GM04504 (cell line): ENCODE measurements at places on chromosomes 12 and 14.

- no peak for DNase-seq
Measured at GRCh38 chr12:89230376-89231315, 121.7 kb downstream of the DUSP6 start.

GRCh38 chr12:21169878-21170472 is 39.0 kb downstream of the SLCO1B1 start:
- peak; percentile 0 for DNase-seq

- DNase-seq, result no peak
Measured at GRCh38 chr12:82207556-82207955, 150.6 kb downstream of the CCDC59 start.

DNA sequence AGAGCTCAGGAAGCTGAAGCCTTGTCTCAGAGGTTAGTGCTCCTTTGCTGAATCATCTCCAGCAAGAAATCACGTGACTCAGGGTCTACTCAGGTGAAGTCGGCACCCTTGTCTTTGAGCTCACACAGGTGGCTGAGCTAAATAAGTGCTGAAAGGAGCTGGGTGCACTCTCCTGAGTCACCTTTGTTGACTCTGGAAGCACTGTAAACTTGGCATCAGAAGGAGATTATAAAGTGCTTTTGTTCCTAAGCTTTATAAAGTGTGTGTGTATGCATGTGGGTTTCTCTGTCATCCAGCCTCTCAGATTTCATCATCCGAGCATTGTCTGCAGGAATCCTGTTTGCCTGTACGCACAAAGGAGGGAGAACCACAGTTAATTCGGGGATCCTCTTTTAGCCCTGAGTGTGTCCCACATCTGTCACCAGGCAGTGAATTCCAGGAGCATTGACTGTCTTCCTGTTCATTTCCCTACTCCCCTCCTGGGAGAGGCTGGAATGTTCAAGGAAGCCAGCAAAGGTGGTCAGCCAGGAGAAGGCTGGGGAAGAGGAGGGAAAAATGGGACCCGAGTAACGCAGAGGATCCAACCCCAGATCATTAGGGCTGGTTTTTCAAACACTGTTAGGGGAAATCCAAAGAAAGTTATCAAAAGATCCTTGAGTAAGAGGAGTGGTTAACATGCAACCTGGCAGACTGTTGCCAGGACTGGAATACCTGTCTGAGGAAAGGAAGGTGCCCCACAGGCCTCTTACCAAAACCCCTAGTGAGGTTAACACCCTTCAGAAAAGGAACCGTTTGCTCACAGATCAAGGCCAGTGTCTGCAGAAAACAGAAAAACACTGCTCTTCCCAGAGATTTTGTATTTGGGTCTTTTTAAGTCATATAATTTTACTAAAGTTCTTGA is 157.5 kb upstream of the HIF1A start:
- DNase-seq, result peak; percentile 65

DNA sequence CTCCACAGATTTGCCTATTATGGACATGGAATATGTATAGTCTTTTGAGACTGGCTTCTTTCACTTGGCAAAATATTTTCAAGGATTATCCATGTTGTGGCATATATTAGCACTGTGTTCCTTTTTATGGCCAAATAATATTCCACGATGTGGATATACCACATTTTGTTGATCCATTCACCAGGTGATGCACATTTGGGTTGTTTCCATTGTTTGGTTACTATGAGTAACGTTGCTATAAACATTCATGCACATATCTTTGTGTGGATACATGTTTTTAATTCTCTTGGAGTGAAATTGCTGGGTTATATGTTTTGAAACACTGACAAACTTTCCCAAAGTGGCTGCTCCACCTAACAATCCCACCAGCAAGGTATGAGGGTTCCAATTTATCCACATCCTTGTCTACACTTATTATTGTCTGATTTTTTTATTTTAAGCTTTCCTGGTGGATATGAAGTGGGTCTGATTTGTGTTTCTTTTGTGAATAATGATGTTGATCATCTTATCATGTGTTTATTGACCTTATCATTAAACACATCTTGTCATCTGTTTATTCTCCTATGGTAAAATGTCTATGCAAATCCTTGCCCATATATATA is 116.2 kb upstream of the FRMD6 start:
- DNase-seq, result no peak

DNA sequence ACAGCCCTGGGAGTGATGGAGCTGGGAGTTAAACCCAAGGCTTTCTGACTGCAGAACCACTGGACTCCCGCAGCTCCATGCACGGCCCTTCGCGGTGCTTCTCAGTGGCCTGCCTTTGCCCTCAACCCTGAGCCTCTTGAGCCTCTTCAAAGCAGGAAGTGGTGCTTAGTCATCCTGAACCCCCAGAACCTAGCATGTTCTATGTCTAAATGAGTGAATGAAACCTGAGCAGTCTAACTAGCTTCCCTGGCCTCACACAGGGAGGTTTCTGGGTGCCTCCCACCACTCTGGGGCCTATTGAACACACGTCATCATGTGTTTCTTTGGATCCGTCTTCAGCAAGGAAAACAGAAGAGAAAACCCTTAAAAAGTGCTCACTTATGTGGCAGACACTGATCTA is 117.9 kb upstream of the SFSWAP start:
- no peak for DNase-seq

GRCh38 chr12:45227316-45228067 is 11.6 kb downstream of the ANO6 start:
- no peak for DNase-seq

DNA sequence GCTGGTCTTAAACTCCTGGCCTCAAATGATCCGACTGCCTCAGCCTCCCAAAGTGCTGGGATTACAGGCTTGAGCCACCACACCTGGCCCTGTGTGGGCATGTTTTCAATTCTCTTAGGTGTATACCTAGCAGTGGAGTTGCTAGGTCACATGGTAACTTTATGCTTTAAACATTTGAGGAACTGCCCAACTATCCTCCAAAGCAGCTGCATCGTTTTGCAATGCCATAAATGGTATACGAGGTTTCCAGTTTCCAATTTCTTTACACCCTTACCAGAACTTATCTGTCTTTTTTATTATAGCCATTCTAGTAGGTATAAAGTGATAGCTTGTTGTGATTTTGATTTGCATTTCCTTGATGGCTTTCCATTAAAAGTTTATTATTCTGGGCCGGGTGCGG is 25.1 kb downstream of the RBMS2 start:
- no peak for DNase-seq

- no peak for DNase-seq
Measured at GRCh38 chr14:89617481-89618329, 200.7 kb upstream of the FOXN3 start.

- no peak for DNase-seq
Measured at GRCh38 chr14:102926104-102926503, 3.6 kb downstream of the AMN start.

DNA sequence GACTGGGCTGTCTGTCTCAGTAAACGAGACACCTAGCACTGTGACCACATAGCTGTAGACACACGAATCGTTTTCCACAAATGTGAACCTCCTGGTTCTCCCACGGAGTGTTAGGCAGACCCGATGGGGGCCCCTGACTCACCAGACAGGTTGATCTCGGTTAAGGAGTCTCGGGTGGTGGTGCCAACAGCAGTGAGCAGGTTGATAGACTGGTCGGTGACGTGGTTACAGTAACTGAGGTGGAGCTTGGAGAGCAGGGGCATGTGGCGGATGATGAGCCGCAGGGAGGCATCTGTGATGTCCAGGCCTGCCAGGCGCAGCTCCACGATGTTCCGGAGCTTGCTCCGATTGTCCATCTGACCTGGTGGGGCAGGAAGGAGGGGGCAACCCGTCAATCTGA is 39.8 kb downstream of the RNF34 start:
- DNase-seq, result no peak

GRCh38 chr14:22218728-22219127 is 370.3 kb downstream of the DAD1 start:
- no peak for DNase-seq

- no peak for DNase-seq
Measured at GRCh38 chr12:124718036-124718435, 145.6 kb downstream of the SCARB1 start.

GRCh38 chr12:16467272-16467671 is 119.8 kb downstream of the MGST1 start:
- no peak for DNase-seq

DNA sequence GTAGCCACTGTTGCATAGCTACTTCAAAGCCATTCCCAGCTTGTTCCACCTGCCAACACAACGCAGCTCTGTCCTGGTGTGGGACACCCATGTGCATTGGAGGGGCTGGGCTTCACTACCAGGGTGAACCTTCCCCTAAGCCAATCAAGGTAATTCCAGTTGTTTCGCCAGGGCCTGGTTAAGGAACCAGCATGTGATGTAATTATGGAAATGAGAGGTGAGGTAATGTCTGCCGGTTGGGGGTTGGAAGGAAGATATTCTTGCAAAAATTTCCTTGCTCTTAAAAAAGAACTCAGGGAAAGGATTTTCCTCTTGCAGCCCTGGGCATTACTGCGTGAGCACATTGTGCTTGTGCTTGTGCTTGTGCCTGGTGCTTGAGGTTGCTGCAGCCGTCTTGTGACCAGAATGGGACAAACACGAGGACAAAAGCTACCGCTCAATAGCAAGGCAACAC is 14.9 kb downstream of the TUBA1C start:
- DNase-seq, result no peak

DNA sequence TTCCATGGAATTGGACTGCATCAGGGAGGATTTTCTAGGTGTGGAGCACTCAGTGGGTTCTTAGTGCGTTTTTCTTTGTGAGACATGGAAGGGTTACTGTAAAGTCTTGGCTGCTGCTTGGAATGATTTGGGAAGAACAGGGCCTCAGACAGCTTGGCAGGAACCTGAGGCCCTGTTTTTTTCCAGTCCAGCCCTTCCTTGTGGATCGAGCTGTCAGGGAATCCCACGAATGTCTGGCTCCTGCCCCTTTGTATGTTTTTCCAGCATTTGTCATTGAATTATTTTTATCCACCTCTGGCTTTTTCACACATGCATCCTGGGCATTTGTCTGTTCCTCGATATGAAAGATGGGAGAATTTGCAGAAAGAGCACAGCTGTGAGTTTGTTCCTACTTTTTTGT is 158.5 kb downstream of the TGFB3 start:
- DNase-seq, result no peak

DNA sequence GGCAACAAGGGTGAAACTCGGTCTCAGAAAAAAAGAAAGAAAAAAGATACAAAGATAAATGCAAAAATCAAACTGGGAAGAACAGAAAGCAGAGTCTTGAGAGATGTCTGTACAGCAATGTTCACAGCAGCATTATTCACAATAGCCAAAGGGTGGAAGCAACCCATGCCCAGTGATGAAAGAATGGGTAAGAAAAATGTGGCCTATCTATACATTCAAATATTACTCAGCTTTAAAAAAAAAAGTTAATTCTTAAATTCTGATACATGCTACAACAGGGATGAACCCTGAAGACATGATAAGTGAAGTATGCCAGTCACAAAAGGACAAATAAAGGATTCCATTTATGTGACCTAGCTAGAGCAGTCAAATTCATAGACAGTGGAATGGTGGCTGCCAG is 33.7 kb downstream of the SPPL3 start:
- no peak for DNase-seq

DNA sequence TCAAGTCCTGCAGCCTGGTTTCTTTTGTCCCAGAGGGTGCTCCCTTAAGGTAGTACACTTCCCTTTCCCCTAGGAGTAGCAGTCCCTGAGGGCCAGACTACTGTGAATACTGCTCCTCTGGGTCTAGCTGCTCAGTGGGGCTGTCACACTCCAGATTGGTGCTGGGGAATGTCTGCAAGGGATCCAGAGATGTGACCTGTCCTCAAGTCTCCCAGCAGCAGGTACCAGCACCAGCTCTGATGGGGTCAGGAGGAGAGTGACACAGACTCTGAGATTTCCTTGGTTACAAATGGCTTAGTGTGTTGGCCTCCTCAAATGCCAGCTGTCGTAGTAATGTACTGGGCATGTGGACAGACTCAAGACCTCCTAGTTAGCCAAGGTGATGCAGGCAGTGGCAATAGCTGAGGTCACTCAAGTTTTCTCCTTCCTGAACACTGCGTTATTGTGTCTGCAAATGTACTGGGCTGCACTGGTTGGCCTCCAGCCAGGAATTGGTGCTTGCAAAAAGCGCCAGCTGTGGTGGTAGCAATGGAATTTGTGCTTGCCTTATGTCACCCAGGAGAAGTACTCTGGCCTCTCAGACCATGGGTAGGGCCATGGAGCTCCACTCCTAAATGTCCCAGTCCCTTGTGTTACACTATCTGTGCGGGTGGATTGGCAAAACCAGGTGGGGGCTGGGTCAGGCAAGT is 36.4 kb upstream of the AEBP2 start:
- no peak for DNase-seq

- DNase-seq, result no peak
Measured at GRCh38 chr14:105118646-105119407, 49.7 kb downstream of the JAG2 start.

- DNase-seq, result no peak
Measured at GRCh38 chr12:43836475-43836989, 651 bp downstream of the TMEM117 start.

GRCh38 chr12:108564724-108565123 is 2.3 kb downstream of the ISCU start:
- DNase-seq, result no peak

- no peak for DNase-seq
Measured at GRCh38 chr12:56661560-56661959, 15.8 kb upstream of the ATP5F1B start.

DNA sequence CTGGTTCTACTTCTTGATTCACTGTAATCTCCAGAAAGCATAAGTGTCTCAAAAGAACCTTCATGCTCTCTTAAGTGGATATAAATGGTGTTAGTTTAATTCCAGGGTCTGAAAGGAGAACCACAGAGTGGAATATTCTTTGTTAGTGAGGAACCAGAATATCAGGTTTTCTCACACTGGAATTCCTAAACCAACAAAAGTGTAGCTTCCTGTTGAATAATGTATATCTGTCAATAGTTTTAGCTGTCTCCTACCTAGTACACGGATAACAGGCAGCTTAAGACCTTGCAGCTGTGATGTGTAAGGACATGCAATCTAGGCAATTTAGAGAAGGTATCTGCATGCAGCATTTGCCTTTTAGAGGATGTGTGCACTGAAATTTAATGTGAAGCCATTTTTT is 24.0 kb downstream of the LRIG3 start:
- no peak for DNase-seq

DNA sequence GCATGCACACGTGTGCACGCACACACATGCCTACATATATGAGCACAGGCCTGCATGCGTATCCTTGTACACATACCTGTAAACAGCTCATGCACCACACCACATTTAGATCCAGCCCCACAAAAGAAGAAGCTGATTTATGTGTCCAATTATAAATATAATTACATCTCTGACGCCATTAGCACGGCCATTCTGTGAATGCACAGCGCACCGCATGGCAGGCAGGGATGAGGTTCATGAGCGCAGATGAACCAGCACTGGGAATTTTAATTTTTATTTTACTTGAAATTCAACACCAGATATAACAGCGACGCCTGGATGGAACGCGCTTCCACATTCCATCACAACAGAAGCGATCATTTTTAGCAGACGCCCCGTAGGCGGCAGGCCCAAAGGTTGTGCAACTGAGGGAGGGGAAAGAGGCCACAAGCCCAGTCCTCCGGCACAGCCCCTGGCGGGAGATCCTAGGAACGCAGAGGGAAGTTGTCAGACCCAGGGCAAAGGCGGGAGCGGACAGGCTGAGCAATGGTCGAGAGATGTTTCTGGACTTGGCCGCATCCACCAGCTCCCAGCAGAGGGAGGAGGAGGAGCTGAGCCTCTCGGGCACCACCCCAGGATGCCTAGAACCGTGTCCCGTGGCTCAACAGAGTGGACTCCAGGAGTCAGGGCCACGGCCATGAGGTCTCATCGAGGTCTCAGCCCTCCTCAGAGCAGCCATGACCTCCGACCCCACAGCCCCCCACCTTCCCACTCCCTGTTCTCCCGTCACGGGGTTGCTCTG is 37.9 kb upstream of the GALNT9 start:
- DNase-seq, result no peak

GRCh38 chr12:131209082-131210070 is 255.7 kb downstream of the ADGRD1 start:
- no peak for DNase-seq

GRCh38 chr12:93676408-93677194 is 574 bp upstream of the CRADD start:
- no peak for DNase-seq
